ELR (cell line): ENCODE measurements at places on chromosomes 13 and 19.

DNA sequence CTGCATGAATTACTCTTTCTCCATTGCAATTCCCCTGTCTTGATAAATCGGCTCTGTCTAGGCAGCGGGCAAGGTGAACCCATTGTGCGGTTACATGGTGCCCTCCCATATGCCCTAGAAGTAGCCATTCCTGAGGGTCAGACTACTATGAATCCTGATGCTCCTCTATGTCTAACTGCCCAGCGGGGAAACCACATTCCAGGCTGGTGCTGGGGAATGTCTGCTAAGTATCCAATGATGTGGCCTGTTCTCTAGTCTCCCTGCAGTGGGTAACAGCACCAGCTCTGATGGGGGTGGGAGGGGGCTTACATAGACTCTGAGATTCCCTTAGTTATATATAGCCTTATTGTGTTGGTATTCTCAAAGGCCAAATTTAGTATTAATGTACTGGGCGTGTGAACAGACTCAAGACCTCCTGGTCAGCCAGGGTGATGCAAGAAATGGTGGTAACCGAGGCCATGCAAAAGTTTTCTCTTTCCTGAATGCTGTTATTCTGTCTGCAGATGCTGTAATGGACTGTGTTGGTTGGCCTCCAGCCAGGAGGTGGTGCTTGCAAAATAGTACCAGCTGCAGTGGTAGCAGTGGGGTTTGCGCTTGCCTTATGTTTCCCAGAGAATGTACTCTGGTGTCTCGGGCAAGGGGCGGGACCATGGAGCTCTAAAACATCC is 564.8 kb upstream of the SLITRK1 start:
- no peak for DNase-seq

DNA sequence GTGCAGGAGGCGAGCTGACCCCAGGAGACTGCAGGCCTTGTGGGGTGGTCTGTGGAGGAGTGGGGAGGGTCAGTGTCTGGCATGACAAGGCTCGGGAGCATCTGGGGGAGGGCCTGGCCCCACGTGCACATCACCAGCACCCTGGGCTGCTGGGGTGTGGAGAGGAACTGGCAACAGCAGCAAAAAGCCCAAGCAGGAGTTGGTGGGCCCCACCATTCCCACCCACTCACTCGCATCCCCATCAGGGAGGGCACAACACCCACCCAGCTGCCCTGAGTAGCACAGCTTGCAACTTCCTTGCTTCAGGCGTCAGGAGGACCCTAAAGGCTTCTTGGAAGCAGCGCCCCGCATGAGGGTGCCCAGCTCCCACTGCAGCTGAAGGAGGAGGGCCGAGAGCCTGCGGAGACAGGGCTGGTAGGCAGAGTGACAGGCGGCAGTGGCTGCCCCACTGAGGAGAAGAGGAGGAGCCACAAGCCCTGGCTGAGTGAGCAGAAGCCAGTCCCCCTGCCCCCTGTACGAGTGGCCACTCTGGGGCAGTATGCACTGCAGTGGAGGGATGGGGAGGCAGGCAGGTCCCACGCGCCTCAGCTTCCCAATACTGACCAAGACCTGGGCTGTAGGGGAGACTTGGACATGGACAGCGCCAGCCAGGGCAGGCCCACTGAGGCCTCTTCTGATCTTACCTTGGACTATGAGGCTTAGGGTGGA is 26.5 kb downstream of the ELL start:
- no peak for DNase-seq

- DNase-seq: no peak
Measured at GRCh38 chr19:50703915-50704796, 15.4 kb downstream of the SHANK1 start.

DNA sequence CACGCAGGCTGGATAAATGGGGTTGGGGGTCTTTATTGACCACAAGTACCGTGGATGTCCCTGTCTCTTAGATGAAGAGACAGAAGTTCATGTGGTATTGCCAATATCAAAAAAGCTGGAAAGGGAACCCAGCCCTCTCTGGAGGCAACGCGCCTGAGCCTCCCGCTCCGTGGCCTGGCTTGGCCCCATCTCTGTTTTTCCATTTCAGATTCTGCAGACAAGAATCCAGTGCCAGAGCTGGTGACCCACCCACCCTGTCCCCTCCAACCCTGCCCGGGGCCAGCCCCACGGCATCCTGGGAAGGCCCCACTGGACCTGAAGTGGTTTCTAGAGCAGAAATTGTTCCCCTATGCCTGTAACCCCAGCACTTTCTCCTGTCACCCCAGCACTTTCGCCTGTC is 57.7 kb downstream of the PTPRS start:
- DNase-seq: no peak

DNA sequence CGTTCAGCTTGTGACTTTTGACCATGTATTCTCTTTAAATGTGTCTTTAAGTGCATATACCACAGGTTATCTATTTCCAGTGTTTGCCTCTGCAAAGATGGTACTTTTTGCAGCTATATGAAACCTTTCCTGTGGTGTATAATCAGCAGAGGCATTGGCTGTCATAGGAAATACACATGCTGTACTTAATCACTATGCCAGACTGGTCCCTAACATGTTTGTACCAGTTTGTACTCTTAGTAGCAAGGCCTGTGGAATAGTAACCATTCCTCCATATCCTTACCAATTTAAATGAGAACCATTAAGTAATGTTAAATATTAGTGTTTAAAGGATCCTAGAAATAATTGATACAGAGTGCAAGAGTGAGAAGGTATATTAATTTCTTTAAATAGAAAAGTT is 69.8 kb downstream of the CDK8 start:
- no peak for DNase-seq

DNA sequence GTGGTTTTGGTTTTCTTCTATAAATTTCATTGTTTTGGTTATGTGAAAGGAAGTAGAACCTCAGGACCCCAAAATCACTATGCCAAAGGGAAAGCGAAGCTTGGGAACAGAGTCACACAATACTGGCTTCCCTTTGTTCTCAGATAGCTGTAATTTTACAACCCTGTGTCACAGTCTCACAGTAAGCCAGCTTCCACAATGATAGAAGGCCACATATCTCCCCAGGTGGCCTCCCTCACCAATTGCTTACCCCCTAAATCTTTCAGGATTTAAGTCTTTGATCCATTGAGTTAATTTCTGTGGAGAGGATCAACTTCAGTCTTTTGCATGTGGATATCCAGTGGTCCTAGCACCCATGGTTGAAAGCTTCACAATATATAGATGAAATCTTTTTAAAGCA is 58.7 kb downstream of the SLC15A1 start:
- no peak for DNase-seq

- DNase-seq: peak; percentile 50
Measured at GRCh38 chr19:4577020-4577782, 17.7 kb upstream of the SEMA6B start.

- DNase-seq: no peak
Measured at GRCh38 chr19:20351244-20351643, 184.2 kb downstream of the ZNF486 start.

GRCh38 chr13:50227361-50227760 is 212.1 kb downstream of the KCNRG start:
- DNase-seq: no peak

DNA sequence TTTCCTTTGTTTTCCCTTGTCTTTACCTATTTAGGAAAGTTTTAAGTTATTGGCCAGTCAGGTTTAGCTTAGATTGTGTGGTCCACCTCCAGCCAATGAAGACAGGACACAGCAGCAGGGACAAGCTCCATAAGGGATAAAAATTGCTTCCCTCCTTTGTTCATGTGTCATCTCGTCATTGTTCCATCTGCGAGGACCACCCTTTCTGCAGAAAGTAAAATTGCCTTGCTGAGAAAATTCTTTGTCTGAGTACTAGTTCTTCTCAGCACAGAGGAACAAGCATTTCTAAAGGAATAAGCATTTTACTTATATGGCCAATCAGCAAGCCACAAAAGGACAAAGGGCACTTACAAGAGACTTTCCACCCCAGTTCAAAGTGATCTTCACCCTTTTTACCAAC is 11.4 kb downstream of the ZNF560 start:
- no peak for DNase-seq

DNA sequence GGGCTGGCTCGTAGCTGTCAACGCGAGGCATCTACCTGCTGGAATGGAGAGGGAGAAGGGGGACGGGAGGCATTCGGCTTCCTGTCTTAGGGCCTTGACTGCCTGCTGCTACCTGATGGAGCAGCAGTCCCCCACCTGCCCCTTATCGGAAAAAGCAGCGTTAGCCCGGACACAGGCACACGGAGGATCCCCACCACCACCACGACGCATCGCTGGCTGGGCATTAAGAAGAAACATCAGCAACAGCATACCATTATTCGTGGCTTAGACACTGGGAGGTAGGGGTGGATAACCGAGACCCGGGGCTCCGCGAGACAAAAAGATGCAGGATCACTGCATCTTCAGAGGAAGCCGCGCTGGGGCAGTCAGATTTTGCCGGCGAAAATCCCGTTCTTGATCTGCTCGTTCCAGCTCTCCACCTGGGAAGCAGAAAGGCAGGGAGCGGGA is 1.1 kb downstream of the COX6B2 start:
- no peak for DNase-seq

- peak; percentile 57 for DNase-seq
Measured at GRCh38 chr13:27481766-27482165, 31.4 kb upstream of the MTIF3 start.

- DNase-seq: peak; percentile 34
Measured at GRCh38 chr19:6412447-6413091, 12.0 kb downstream of the KHSRP start.

GRCh38 chr19:45152504-45153338 is 8.1 kb downstream of the NKPD1 start:
- DNase-seq: no peak

GRCh38 chr19:13260883-13261653 is 110.9 kb downstream of the IER2 start:
- DNase-seq: peak; percentile 97

DNA sequence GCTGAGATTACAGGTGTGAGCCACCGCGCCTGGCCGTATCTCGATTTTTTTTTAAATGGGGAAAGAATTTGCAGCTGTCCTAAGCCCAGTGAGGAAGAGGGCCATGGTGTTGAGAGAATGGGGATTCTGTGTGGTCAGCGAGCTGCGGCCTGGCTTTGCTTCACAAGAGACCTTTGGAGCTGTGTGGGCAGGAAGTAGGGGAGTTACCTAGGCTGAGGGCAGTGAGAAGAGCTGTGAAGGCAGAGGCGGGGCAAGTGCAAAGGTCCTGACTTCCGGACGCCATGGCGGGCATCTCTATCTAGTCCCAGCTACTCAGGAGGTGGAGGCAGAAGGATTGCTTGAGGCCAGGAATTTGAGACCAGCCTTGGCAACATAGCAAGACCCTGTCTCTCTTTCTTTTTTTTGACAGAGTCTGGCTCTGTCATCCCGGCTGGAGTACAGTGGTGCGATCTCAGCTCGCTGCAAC is 4.9 kb downstream of the AP2A1 start:
- no peak for DNase-seq

- DNase-seq: peak; percentile 11
Measured at GRCh38 chr13:26446751-26447150, 110.7 kb upstream of the WASF3 start.

DNA sequence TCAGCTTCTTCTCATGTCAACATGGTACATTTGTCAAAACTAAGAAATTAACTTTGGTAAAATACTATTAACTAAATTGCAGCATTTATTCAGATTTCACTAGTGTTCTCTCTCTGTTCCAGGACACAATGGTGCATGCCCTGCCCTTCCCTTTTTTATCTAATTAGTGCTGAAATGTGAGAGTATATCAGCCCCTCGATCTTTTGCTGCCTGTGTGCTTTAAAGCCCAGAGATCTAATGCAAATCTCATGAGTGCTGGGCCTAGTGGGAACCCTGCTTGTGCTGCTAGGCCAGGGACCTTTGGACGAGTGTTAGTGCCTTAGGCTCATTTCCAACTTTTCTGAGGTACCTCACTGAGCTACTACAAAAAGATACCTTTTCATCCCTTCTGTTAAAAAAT is 221.1 kb upstream of the EDNRB start:
- no peak for DNase-seq

- DNase-seq: no peak
Measured at GRCh38 chr13:100495455-100495854, 93.1 kb downstream of the GGACT start.

GRCh38 chr13:86974251-86974994 is 696.7 kb upstream of the SLITRK5 start:
- DNase-seq: no peak

GRCh38 chr19:29620931-29621351 is 14.9 kb downstream of the POP4 start:
- no peak for DNase-seq

- DNase-seq: peak; percentile 33
Measured at GRCh38 chr19:32350471-32350865, 5.1 kb downstream of the ZNF507 start.

DNA sequence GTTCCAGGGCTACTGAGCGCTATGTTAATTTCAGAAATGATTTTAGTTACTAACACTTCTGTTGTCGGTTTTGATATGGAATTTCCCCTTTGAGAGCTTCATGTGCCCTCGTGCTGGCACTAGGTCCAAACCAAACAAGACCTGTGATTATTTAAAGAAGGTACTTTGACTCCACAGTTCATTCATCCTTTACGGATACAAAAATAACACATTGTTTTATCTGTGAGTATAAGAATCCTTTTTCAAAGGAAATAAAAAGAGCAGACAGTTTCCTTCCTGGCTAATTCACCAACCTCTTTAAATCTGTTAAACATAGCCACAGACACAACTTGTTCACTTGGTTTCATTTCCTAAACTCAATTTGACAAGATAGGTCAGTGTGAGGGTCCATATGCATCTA is 141.2 kb downstream of the FLT1 start:
- DNase-seq: no peak

- peak; percentile 26 for DNase-seq
Measured at GRCh38 chr19:44712864-44713515, 14.0 kb downstream of the CEACAM16 start.

DNA sequence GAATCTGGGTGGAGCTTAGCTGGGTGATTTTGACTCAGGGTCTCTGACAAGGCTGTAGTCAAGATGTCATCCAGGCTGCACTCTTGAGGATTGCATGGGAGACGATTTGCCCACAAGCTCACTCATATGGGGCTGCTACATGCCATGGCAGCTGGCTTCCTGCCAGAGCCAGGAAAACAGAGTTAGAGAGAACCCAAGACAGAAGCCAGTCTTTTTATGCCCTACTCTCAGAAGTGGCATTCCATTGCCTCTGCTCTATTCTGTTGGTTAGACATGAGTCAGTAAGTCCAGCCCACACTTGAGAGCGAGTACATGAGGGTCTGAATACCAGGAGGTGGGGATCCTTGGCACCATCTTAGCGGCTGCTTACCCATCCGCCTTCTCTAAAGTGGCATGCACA is 9.5 kb downstream of the POLR1D start:
- no peak for DNase-seq

DNA sequence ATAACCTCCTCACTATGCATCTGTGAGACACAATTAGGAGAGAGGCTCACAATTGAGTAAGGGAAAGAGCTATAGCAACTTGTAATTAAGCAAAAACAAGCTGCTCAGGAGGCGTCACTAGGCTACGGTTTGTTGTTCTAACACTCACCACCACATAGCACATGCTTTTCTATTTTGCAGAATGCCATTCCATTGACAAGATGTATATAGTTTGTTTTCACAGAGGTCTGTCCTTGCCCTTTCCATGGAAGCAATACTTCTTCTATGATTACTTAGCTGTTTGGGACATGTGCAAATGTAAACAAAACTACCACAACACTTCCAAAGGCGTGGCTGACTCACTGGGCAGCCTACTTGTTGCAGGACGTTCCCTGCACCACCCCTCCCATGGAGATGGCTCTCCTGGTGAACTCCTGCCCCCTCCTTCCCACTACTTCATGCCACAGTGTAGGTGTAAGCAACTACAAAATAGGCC is 33.9 kb upstream of the FAM216B start:
- peak; percentile 95 for DNase-seq
